ENCODE measurements at places on chromosomes 6 and 20.

DNA sequence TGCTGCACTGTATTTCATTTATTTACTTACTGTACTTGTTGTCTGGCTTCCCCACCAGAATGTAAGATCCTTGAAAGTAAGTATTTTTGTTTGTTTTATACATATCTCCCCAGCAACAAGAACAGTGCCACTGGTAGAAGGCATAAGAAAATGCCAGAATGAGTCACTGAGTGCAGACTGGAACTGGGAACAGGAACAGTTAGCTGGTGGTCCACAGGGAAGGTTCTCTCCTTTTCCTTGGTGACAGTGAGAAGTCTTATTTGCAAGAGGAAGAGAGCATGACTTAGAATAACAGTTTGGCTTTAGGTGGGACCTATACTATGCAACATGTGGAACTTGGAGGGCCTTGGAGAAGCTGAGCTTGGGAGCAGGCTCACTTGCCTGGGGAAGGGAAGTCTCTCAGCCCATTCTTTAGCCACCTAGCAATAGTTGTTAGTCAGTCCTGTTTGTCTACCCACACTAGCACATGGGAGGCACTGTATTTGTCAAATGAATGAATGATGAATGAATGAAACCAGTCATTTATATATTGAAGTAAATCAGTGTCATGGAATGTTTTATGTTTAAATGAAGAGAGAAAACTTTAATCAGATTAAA, 203.5 kb downstream of the KCNQ5 start:
- no peak for DNase-seq

DNA sequence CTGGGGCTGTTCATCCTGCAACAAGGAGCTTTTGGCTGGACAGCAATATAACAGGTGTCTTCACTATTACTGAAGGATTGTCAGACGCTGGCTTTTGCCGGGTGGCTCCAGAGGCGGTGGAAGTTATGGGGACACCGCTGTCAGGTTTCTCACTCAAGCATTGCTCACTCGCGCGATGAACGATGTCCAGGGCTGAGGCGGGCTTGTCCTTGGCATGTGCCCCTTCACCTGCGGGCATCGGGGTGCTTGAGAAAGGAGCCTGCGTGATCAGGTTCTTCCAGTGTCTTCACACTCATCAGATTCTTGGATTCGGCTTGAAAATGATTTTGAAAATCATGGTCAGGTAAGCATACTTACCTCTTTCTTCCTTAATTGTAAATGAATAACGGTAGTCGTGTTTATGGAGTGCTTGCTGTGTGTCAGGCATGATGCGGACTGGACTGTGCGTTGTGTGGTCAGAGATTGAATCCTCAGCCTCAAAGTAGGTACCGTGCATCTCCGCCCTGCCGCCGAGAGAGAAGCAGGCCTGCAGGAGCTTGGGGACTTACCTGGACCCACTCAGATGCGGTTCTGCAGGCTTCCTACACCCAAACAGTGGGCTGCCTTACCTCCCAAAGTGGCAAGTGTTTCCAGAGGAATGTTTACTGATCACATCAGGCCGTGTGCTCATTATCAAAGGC, 18.3 kb upstream of the PYGB start:
- DNase-seq = no peak

DNA sequence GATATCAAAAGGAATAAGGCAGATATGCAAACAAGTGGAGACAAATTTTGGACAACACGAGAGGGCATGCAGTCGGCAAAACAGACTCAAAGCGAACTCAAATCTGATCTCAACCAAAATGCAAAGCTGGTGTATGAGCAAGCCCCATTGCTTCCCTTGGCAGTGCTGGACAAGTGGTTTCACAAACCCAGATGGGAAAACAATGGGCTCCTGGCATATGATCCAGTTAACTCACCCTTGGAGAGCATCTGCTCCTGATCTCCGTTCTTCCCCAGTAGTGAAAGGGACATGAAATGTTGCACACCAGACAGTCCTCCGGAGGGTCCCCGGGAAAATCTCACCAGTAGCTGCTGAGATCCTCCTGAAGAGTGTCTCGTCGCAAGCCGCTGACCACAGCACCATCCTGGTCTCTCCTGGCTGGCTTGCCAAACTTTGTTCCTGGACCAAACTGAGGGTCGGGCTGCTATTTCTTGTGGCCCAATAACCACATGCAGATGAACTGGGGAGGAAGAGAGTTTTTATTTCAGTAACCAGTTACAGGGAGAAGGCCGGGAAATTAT, 84.3 kb upstream of the THBS2 start:
- DNase-seq = no peak

DNA sequence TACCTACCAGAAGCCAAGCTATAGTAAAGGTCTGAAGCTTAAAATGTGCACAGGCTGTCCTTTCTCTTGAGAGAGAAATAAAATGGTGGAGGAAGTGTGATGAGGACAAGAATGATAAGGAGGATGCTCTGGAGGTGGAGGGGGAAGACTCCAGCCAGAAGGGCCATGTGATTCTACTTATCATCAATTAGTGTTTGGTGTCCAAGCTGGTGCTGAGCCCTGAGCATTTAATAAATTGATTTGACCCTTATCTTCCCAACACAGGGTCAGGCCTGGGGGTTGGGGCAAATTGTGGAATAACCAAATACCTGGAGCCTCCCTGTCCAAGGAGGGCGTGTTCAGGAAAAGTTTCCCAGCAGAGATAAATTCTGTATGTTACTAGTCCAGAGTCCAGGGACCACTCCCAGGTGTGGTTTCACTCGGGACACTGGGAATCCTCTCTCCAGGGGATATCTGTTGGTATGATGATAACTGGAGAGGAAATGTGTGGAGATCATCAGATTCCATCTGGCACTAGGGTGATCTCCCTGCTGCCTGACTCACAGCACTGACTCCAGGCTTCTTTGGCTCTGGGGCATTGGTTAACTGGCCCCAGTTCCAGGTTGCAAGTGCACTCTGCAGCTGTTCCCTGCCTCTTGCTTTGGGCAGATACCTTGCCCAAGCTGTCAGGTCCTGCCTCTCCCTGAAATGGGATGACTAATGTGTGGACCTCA, 3.8 kb upstream of the MYBL2 start:
- no peak for DNase-seq

DNA sequence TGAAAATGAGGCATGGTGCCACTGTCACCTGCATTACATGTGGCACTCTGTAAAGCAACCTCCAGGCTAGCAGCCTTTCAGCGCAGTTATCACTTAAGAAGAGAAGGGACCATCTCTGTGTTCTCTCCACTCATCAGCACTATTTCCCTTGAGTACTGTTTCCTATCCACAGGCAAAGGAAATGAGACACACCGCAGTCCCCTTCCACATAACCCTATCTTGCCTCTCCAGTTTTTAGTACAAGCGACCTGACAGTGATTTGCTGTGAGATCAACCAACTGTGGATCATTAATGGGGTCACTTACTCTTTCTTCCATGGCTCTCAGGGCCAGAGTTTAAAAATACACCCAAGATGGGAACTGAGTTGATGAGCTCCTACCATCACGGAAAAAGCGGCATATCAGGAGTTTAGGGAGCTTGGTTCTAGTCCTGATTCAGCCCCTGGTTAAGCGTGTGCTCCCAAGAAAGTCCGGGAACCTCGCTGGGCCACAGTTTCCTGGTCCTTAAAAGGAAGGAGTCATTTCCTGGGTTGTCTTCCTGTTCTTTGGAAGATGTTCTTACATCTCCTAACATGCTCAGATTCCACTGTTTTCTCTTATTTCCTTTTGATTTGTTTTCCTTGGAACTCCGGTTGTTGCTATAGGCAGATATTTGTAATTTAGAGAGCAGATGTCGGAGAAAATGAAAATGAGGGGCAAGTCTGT, 27.3 kb downstream of the PRDM1 start:
- no peak for DNase-seq

GRCh38 chr6:118786596-118787453, 107.1 kb upstream of the ASF1A start:
- no peak for DNase-seq

DNA sequence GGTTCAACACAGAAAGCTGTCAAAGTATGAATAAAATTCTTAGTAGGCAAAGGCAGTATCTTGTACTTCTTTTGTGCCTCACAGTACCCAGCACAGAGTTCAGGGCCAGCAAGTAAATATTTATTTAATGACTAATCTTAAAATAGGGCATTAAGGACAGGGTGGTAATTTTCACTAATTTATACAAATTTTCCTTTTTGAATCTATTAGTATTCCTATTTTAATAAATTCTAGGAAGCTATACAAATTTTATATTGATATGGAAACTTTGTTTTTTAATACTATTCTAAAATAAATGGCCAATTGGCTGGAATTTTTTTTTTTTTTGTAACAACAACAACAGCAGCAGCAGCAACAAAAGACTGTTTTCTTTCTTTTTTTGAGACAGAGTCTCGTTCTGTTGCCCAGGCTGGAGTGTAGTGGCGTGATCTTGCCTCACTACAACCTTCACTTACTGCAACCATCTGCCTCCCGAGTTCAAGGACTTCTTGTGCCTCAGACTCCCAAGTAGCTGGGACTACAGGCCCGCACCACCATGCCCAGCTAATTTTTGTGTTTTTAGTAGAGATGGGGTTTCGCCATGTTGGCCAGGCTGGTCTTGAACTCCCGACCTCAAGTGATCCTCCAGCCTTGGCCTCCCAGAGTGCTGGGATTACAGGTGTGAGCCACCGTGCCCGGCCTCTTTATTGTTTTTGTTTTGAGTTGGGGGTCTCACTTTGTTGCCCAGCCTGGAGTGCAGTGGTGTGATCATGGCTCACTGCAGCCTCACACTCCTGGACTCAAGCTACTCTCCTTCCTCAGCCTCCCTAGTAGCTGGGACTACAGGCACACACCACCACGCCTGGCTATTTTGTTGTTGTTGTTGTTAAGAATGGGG, 85.2 kb downstream of the FKBP5 start:
- DNase-seq = no peak
